ENCODE measurements at places on chromosomes 16 and 17.
A peak's percentile ranks its signal among the peaks of the same experiment; 100 is the strongest.

DNA sequence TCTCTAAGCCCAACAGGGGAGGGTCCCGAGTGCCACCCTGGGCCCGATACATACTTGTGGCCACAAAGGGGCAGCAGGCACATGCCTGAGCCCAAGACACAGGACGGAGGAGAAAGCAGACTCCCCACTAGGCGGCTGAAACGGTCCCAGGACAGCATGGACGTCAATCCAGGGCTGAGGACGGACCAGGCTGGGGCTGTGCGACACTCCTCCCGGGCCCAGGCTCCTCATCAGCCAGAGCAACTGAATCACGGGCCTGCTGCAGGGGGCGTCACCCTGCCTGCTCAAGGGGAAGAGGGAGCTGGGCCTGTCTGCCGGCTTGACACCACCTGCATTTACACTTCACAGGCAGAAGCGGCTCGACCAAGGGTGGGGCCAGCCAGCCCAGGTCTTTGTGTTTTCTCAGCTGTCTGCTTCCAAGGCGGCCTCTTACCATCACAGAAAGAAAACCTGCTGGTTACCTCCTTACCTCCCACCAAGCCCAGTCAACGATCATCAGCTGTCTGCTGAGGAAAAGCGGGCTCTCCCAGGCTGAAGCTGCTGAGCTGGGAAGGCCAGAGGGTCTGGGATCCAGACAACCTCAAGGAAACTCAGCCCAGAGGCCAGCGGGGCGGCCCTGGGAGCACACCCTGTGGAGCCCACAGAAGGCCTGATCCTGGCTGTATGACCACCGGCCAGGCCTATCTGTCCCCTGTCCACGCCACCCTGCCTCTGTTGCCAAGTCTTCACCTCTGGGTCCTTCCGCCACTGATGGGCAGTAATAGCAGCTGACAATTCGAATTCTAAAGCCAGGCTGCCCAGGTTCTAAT lies 26.4 kb downstream of the KIFC3 start:
- no peak for DNase-seq

- no peak for DNase-seq
Observed at GRCh38 chr17:6429266-6429665, 5.7 kb downstream of the AIPL1 start.

DNA sequence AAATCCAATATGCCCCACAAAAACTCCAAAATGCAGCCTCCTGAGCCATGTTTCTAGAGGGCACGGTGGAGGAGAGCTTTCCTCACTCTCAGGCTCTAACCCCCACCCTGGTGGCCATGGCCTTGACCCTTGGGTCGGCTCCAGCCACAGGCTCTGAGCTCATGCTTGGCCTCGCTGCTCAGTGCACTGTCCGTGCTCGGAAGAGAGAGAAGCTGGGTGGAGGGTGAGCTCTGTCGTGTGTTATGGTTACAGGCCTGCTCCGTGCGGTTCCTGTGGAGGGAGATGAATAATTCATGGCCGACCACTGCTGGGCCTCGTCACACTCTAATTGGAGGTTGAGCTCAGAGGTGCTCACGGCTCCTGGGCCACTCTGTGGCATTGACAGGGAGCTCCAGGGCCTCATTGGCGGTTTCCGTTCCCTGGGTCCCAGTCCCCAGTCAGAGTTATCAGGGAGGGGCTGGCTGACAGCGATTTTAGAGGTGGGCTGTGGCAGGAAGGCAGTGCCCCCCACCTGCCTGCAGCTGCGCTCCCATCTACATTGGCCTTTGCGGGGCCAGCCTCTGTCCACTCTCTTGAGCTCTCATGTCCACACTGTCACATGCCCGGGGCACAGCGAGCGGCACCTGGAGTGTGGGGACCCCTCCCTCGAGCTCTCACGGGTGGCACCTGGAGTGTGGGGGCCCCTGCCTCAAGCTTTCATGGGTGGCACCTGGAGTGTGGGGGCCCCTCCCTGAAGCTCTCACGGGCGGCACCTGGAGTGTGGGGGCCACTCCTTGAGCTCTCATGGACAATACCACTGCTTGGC lies 24.9 kb downstream of the ACSF3 start:
- DNase-seq = no peak

- DNase-seq = no peak
Observed at GRCh38 chr17:79765708-79766107, 12.2 kb upstream of the CBX2 start.

- DNase-seq = no peak
Observed at GRCh38 chr17:66578781-66579489, 256.0 kb upstream of the CACNG5 start.

DNA sequence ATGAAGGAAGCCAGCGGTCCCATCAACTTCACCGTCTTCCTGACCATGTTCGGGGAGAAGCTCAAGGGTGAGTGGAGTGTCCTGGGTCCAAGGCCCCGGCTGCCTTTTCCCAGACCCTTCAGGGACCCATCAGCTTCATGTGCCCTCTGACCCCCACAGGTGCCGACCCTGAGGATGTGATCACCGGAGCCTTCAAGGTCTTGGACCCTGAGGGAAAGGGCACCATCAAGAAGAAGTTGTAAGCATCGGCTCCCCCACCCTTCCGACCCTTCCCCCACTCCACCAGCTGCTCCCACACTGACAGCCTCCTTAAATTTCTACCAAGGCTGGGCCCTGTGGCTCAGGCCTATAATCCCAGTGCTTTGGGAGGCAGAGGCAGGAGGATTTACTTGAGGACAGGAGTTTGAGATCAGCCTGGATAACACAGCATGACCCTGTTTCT lies 1.9 kb downstream of the MYL11 start:
- no peak for DNase-seq

DNA sequence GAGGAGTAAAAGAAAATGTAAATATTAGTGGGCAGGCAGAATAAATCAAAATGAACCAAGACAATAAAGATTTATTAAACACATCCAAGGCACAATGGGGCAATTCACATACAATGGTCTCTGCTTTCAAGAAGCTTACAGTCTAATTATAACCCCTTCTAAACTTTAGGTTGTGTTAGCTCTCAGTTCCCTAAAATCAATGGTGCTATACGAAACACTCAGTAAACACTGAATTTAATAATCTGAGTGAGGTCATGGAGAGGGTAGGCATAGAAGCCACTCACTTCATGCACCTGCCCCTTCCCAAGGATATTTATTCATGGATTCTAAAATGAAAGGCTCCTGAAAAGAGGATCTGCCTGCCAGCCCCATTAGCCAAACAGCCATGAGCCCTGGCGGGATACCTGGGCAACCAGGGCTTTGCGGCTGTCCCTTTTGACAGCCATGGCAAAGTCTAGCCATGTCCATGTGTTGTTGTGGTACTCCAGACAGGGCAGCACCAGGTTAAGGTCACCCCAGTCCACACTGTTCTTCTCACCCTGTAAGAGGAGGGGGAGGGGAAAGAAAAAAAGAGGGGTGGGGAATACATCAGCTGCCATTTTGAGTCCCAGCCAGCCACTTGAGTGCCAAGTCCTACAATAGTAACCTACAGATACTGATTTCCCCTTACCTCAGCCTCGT lies 1.4 kb upstream of the RSKR start:
- DNase-seq = no peak

DNA sequence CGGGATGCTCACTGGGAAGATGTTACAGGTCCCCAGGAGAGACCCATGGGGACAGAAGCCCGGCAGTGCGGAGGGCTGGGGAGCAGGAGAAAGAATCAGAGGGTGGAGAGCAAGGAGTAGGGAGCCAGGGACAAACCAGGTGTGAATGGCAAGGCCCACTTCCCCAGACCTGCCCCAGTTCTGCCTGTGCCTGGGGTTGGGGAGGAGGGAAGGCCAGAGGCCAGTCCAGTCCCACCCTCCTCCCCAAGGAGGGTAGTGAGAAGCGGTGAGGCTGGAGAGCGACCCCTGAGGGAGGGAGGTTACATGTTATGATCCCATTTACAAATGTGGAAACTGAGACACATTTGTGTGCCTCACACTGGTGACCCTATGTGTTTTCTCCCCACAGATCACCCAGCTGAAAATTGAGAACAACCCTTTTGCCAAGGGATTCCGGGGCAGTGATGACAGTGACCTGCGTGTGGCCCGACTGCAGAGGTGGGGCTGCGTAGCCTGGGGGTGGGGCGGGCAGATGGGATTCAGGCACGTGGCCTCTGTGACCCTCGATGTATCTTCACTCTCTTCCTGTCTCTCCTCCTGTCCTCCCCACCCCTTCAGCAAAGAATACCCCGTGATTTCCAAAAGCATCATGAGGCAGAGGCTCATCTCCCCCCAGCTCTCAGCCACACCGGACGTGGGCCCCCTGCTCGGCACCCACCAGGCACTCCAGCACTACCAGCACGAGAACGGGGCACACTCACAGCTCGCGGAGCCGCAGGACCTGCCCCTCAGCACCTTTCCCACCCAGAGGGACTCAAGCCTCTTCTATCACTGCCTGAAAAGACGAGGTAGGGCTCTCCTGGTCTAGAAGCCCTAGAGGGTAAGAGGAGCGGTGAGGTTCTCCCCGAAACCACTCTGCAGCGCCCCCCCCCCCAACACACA lies 27.5 kb downstream of the TBX4 start:
- no peak for DNase-seq

- DNase-seq = peak; percentile 8
Observed at GRCh38 chr16:79008036-79008868, 592.3 kb downstream of the MAF start.

- DNase-seq = no peak
Observed at GRCh38 chr16:48632137-48632774, 22.3 kb upstream of the N4BP1 start.

- DNase-seq = no peak
Observed at GRCh38 chr17:77505181-77505639, 364.4 kb downstream of the SEC14L1 start.

DNA sequence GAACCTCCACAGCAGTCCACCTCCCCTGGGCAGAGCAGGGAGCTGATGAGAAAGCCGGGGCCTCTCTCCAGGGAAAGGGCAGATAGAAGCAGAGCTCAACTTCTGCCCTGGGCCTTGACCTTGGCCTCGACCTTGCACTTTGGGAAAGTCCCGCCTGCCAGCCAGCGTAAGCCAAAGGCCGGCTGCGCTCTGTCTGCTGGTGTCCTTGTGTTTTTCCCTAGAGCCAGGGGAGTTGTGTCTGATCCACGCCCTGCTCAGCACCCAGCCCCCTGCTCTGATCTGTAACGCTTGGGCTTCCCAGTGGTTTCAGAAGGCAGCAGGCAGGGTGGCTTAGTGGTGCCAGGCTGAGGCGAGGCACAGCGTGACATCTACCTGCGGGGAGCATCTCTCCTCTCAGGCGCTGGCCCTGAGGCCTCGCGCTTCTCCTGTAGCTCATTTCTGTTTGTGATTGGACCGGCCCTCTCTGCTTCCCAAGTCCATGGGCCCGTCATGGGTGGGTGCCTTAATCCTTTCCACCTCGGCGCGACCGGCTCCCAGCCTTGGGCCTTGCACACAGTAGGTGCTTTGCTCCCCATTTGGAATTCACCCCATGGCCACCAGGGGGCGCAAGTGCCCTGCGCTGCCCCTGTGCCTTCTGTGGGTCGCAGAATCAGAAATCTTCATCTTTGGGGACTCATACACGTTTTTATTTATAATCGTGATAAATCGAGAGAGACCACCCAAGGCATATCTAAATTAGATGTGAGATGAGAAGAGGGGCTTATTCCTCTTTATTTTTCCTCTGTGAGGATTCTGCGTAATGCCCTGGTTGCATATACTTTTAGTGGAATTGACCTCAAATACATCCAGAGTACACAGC lies 24.2 kb downstream of the SGSH start:
- DNase-seq = peak; percentile 67

DNA sequence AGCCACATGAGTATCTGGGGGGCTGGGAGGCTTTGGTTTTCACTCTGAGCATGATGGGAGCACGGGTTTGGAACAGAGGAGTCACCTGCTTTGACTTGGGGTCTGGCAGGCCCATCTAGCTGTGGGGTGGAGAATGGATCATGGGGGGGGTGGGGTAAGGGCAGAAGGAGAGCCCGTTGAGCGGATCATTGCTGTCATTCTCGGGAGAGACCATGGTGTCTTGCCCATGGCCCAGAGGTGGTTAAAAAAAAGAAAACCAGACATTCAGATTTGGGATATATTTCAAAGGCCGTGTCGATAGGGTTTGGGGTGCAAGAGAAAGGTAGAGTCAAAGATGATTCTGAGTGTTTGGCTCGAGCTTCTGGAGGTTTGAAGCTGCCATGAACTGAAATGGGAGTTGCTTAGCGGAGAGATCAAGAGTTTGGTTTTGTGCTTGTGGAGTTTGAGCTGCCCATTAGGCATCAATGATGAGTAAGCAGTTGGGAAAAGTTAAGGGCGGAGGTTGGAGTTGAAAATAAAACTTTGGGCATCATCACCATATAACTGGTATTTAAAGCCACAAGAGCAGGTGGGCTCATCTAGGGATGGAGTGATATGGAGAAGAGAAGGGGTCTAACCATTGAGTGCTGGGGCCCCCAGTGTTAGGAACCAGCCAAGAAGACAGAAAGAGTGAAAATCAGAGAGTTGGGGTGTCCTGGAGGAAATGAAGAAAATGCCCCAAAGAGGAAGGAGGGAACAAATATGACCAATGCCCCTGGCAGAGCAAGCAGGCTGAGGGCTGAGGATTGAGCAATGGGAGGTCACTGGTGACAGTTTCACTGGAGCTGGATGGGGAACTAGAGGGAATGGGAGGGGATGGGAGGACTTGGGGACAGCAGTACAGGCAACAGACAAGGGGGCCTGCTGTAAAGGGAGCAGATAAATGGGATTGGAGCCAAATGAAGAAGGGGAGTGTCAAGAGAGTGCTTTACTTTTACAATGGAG lies 1.9 kb downstream of the NOD2 start:
- DNase-seq = no peak

DNA sequence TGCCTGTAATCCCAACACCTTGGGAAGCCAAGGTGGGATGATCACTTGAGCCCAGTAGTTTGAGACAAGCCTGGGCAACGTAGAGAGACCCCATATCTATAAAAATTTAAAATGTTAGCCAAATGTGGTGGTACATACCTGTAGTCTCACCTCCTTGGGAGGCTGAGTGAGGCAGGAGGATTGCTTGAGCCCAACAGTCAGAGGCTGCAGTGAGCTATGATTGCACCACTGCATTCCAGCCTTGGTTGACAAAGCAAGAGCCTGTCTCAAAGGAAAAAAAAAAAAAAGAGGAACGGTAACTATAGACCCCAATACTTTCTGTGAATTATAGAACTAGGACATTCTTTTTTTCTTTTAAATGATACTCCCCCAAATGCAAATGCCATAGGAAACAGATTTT lies 1.8 kb upstream of the TMC5 start:
- DNase-seq = no peak

GRCh38 chr16:59385959-59386358 lies 651.8 kb upstream of the GOT2 start:
- no peak for DNase-seq

GRCh38 chr17:78197147-78197832 lies 10.1 kb downstream of the AFMID start:
- no peak for DNase-seq

- DNase-seq = no peak
Observed at GRCh38 chr16:86531641-86532525, 21.6 kb downstream of the FOXF1 start.

- peak; percentile 58 for DNase-seq
Observed at GRCh38 chr16:23148513-23149266, 562 bp downstream of the USP31 start.

GRCh38 chr17:10018461-10018891 lies 113.4 kb upstream of the RCVRN start:
- no peak for DNase-seq

DNA sequence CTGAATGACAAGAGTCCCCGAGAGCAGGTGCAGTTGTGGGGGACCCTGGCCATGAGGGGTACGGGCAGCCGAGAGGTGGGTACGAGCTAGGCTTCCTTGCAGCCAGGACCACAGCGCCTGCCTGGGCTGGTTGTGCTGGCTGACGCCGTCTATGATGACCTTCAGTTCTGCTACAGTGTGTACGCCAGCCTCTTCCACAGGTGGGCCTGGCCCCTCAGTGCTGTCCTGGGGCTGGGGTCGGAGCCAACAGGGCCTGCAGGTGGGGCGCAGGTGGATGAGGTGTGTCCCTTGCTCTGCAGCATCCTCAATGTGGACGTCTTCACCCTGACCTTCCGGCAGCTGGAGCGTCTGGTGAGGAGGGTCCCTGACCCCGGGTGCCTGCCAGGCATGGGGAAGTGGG lies 7.2 kb downstream of the TSR3 start:
- DNase-seq = no peak
